ENCODE measurements at places on chromosomes 4 and X.
A peak's percentile ranks its signal among the peaks of the same experiment; 100 is the strongest.

GRCh38 chr4:74555843-74556242 is 110.9 kb downstream of the AREG start:
- no peak for DNase-seq

- no peak for DNase-seq
These were observed 62.9 kb upstream of the PGRMC2 start for GRCh38 chr4:128350449-128351045.

DNA sequence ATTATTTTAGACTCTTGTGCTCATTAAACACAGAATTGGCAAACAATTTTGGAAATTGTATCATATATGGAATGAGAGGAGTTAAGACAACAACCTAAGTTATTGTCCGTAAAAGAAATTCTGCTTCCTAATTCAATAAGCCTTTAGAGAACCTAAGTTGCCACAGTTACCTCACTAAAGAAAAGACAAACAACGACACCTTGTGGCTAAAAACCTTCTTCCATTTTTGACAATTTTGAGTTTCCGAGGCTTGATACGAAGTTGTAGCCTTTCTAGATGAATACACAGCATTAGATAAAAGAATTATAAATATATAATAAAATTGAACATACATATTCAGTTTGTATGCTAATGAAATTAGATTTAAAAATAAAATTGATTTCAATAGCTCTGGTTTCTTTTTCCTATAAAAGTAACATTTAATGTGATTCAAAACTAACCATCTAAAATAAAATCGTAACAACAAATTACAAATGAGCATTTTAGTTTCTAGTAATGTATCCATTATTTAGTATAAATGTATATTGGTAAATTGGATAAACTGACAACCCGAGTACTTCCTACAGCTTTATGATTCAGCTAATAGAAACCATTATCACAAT is 275.1 kb downstream of the GPM6A start:
- peak; percentile 18 for DNase-seq

GRCh38 chrX:19177721-19178120 is 55.5 kb upstream of the ADGRG2 start:
- DNase-seq: no peak

- DNase-seq: no peak
These were observed 15.9 kb upstream of the STOX2 start for GRCh38 chr4:183889190-183889589.

DNA sequence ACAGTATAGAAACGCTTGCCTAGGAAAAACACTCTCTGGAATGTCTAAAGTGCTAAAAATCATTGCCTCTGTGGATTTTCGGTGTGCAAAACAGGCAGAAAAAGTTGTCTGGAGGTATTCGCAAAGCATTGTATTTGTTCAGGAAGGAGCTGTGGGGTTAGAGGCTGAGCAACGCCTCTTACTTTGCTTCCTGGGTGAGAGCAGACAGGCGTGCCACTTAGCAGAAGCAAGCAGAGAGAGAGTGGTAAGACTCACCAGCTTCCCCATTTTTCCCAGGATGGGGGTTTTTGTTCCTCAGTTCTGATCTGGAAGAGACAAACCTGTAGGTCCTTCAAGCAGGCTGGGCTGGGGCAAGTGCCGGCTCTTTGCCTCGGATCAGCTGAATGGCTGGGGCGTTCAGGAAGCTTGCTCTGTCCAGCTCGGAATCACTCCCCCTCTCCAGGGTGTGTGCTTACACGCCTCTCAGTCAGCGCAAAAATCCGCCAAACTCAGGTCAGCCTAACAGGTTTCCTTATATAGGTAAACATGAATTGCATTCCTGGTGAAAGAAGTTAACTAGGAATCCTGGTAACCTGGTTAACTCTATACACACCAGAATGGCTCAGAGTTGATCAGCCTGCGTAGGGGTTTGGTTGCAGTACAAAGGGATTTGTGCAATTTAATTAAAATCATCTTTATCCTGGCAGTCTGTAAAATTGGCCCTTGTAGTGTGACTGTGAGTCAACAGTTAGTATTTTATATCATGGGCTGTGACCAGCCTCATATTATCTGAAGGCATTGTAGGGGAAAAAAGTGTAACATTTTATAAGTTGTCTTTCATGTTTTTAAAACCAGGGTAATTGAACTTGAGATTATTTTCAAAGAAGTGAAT is 213.1 kb upstream of the MID1 start:
- DNase-seq: no peak

GRCh38 chrX:107204068-107204605 is 2.1 kb downstream of the NUP62CL start:
- DNase-seq: no peak

- DNase-seq: no peak
These were observed 125.6 kb upstream of the TTC29 start for GRCh38 chr4:147071209-147071740.

DNA sequence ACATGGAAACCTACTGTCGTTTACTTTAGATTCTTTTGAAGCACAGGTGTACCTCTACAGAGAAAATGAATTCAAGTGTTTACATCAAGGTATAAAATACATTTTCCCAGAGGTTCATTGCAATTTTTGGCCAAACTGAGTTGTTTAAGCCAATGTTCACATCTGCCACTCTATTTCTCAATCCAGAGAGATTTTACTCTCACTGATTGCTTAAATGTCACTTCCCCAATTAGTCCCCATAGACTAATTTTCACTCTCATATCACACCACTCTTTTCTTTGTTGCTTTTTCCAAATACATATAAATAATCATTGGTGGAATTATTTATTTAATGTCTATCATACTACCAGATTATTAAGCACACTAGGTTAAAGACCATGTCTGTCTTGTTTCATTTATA is 271.8 kb downstream of the PPP3CA start:
- no peak for DNase-seq

GRCh38 chr4:150852216-150852615 is 162.9 kb downstream of the LRBA start:
- no peak for DNase-seq

- DNase-seq: peak; percentile 16
These were observed 55.0 kb upstream of the PRDM5 start for GRCh38 chr4:120977435-120977997.

GRCh38 chrX:152912106-152912505 is 14.2 kb downstream of the ZNF185 start:
- no peak for DNase-seq

GRCh38 chrX:40099055-40099958 is 1.5 kb upstream of the BCOR start:
- no peak for DNase-seq

DNA sequence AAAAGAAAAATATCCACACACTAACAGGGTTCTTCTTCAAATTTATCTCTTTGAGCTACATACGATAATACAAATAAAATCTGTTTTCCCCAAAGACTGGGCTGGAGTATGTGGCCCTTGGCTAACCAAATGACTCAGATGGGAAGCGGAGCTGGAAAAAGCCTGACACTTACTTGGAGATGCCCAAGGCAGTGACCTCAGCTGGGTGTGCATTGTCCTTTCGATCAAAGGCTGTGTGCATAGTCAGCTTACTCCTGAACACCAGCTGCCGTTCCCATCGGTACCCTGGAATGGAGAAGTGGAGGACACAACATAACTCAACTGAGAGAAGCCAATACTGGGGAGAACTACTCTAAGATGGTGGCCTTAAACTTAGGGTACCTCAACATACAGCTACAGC is 95.1 kb downstream of the CDS1 start:
- no peak for DNase-seq

DNA sequence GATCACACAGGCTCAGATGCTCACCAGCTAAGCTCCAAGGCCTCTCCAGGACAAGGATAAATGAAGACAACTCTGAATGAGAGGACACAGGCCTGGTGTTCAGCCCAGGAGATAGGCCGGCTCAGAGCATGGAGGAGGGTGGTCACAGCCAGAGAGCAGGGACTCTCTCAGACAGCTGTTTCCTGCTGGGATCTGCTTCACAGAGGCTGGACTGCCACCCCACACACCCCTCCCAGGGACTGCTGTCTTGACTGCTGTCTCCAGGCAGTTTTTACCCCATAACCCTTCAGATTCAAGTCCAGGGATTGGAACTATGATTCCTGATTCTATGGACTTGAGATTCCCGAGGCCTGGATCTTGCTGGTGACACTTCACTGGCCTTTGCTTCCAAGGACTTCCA is 89.0 kb downstream of the SMIM20 start:
- no peak for DNase-seq

GRCh38 chr4:95929448-95930064 is 89.7 kb downstream of the PDHA2 start:
- DNase-seq: no peak

DNA sequence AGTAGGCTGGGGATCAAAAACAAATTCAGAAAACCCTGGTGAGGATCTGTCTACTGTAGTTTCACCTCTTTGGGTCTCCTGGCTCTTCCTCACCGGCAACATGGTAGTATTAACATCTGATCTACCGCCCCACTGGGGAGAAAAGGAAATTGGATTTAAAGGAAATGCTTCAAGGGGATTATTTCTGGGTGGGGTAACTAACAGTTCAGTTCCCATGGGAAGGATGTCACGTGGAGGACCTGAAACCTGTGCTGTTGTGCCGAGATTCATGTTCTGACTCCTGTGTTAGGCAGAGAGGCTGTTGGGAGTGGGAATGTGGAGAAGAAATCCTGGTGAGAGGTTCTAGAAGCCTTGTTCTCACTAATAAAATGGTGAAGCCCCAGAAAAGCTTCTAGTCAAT is 254.4 kb downstream of the BCOR start:
- no peak for DNase-seq

DNA sequence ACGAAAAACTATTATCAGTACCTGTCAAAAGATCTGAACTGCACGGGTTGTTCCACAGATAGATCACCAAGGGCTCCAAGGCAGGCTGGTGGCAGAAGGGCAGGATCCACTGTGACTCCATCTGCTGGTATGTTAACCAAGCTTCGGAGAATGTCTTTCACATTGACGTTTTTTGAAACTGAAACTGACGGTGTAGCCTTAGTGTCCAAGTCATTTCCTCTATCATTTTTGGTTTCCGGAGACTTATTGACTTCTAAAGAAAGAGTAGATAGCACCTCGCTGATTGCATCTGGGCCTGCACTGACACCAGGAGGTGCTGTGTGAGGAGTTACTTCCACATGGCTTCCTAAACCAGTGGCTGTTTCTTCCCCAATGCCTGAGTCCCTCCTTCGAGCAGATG is 186.9 kb downstream of the LRBA start:
- no peak for DNase-seq

DNA sequence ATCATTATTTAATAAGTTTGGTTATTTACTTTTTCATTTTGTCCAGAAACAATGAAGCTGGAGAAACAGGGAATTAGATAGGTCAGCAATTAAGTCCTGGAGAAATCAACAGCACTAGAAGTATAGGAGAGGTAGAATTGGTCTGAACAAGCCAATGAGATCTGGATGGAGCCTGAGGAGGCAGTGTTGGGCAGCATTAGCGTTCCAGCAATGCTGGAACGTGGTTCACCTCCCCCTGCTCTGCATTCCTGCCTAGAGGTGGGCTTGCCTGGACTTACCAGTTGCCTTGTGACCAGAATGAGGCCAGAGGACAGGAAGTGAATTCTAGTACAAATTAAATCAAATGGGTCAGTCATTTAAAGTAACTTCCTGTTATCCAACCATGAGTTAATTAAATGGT is 4.6 kb downstream of the RASSF6 start:
- DNase-seq: no peak

- DNase-seq: no peak
These were observed 383.7 kb upstream of the MAGEB18 start for GRCh38 chrX:25754399-25754798.

Measured in NCI-H446 treated with DMSO at 0.1 percent for 48 hours (cell line).